ENCODE measurements at places on chromosomes 11 and 22.

GRCh38 chr11:34600339-34601084 is 20.4 kb upstream of the EHF start:
- DNase-seq, result no peak

GRCh38 chr22:34950489-34950888 is 115.5 kb upstream of the ISX start:
- DNase-seq, result no peak

GRCh38 chr11:11558396-11558795 is 63.4 kb downstream of the GALNT18 start:
- peak; percentile 32 for DNase-seq

GRCh38 chr22:48563966-48564330 is 1263.7 kb downstream of the BRD1 start:
- no peak for DNase-seq

- DNase-seq, result no peak
Observed at GRCh38 chr11:68974421-68975194, 6.2 kb downstream of the MRGPRD start.

- DNase-seq, result no peak
Observed at GRCh38 chr11:94641167-94641761, 74.1 kb downstream of the PIWIL4 start.

- no peak for DNase-seq
Observed at GRCh38 chr11:74100735-74101134, 70.1 kb downstream of the C2CD3 start.

- DNase-seq, result peak; percentile 30
Observed at GRCh38 chr22:24512043-24512442, 16.9 kb downstream of the UPB1 start.

- peak; percentile 91 for DNase-seq
Observed at GRCh38 chr22:45863981-45864751, 112.8 kb downstream of the WNT7B start.

- peak; percentile 38 for DNase-seq
Observed at GRCh38 chr11:117620086-117620485, 176.9 kb downstream of the DSCAML1 start.

DNA sequence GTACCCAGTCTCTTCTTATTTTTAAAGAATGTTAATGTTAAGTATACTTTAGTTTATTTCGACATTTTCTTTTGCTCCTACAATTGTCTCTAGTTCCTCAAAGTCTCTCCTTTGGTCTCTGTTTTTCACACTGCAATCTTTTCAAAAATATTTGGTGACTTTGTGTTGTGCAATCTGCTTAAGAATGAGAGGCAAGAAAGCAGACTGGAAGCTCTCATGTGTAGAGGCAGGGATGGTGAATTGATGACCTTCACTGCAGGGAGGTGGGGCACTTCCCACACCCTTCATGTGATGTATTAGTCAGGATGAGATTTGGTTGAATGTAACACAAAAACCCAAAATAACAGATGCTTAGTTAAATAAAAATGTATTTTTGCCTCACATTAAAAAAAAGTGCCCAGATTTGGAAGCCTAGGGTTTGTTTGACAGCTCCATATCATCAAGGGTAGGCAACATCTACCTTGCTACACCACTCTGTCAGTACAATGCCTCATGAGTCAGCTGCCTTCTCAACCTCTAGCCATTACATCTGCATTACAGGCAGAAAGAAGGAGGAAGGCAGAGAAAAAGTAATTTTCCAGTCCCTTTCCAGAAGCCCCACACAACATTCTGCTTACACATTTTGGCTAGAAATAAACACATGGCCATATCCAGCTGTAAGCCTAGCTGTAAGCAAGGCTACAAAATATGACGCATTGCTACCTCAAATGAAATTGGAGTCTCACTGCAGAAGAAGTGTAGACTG is 3.8 kb upstream of the MMP27 start:
- DNase-seq, result no peak

- DNase-seq, result peak; percentile 77
Observed at GRCh38 chr11:59158206-59159068, 13.5 kb upstream of the DTX4 start.

GRCh38 chr11:128040603-128041002 is 546.8 kb downstream of the ETS1 start:
- no peak for DNase-seq

DNA sequence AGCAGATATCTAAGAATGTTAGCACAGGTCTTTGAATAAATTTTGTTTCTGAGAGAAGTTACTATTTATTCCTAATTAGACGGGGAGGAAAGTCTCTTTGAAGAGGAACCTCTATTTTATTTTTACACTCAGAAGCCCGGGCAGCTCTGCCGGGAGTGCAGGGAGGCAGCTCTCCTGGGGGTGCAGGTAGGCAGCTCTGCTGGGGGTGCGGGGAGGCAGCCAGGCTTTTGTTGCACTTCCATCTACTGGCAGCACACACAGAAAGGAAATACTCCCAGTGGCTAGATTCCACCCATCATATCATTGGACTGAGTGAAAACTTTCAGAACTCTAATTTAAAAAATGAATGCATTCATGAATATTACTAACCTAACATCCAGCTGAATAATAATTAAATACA is 24.6 kb downstream of the OR10A6 start:
- DNase-seq, result no peak

GRCh38 chr11:12724301-12725054 is 50.3 kb downstream of the TEAD1 start:
- DNase-seq, result peak; percentile 100

DNA sequence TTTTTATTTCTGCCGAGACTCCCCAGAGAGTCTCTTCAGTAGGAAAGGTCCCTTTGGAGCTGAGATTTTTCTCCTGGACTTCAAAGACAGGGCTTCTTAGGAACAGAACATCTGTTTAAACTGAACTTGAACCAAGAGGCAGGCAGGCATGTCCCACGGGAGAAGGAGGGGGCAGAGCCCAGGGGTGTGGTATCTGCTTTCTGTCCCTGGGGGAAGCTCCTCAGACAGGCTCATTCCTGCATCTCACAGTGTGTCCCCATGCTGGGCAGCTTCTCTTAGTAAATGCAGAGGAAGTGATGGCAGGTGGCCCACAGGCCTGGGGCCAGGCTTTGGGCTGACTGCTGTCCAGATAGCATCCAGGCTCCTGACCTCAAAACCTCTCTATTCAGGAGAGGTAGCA is 47.3 kb downstream of the TSPAN18 start:
- peak; percentile 69 for DNase-seq

DNA sequence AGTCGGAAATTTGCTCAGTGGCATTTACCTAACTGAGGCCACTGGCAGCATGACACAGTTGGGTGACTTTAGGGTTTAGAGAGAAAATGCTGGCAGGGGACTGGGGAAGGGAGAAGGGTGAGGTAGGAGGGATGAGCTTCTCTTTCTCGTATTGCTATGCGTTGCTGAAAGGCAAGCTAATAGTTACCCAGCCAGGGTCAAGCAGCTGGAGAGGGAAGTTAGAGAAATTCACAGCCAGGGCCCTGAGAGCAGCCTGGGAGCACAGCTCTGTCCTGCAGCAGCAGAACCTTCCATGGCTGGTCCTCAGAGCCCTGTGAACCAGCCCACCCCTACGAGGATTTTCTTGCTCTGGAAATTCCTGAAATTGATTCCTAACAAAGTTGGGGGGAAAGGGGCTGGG is 679.6 kb downstream of the NTM start:
- peak; percentile 38 for DNase-seq

DNA sequence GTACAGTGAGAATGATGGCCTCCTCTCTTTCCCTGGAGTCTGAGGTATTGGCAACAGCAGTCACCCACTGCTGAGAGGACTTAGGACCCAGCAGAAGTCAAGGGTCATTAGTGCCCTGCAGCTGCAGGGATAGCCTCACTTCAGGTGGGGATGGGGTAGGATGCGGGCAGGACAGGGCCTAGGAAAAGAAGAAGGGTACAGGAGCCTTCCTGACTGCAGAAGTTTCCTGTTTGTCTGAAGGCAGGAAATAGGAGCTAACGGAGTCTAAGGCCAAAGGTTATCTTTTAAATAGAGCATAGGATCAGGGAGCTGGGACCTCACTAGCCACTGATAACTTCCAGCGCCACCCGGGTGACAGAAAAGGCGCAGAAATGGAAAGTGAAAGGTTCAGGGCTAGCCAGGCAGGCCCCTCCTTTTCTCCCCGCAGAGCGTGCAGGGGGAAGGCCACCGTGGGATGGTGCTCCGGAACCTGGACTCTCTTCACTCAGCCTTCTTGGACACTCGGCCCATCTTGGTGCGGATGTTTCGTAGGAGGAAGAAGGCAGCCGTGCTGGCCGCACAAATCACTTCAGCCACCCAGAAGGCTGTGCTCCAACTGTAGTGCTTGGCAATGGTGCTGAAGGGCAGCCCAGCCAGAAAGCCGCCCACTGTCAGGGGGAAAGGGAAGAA is 6.0 kb downstream of the TRAPPC4 start:
- no peak for DNase-seq

- peak; percentile 31 for DNase-seq
Observed at GRCh38 chr11:122115524-122116379, at the start of gene BLID. BLID (minus strand) TSS chr11:122116215; CDS start chr11:122115922, 293 bp downstream.

GRCh38 chr11:115257678-115258077 is 246.5 kb downstream of the CADM1 start:
- DNase-seq, result peak; percentile 39

GRCh38 chr11:107592231-107592590 is 1.3 kb downstream of the ELMOD1 start:
- peak; percentile 39 for DNase-seq

DNA sequence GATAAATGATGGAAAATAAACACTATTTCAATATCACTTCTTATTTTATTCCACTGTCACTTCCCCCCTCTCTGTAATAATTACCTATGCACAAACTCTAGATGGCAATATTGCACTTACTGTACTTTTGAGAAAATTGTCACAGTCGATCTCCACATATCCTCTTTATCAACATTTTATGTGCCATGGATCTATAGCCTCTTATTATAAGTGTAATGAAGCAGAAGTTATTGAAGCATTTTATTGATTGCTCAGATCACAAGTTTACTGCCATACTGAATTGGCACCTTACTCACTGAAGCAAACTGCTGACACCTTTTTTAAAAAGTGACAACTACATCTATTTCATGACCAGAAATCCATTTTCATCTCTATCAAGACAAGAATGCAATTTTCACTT is 133.4 kb downstream of the DCDC1 start:
- peak; percentile 83 for DNase-seq

- no peak for DNase-seq
Observed at GRCh38 chr22:46980392-46980791, 217.9 kb downstream of the TBC1D22A start.

DNA sequence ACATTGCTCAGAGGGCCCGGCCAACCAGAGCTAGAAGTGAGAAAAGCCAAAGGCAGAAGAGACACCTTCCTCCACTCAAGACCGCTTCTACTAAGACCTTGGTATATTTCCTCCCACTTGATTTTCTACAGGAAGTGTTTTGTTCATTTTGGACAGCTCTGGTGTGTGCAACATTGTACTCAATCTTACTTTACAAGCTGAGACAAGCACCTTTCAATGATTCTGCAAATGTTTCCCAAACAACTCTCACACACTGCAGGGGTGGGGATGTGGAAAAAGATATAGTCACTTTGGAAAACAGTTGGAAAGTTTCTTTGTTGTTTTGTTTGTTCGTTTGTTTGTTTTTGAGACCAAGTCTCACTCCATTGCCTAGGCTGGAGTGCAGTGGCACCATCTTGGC is 15.7 kb downstream of the MYO18B start:
- no peak for DNase-seq

GRCh38 chr11:131763193-131763890 is 392.9 kb downstream of the NTM start:
- DNase-seq, result peak; percentile 30

DNA sequence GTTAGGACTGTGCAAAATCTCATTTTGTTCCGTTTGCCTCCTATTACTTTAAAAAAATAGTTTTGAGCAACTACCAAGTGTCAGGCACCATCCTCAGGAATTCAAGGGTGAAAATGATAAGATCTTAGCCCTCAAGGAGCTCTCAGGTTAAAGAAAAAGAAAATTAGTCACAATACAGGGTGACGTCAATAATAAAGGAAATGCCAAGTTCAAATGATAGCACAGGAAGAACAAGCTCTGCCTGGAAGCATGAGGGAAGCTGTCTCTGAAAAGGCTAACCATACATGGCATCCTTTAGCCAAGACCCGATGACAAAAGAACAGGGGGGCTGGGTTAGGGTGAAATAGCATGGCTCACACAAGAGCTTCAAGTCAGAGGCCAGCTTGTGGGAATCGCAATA is 11.1 kb upstream of the MPZL2 start:
- DNase-seq, result no peak

- DNase-seq, result no peak
Observed at GRCh38 chr22:22928666-22929380, 41.2 kb downstream of the IGLL5 start.

- peak; percentile 37 for DNase-seq
Observed at GRCh38 chr22:19287889-19288288, 3.6 kb downstream of the CLTCL1 start.

GRCh38 chr22:40396882-40397281 is 26.5 kb downstream of the SGSM3 start:
- DNase-seq, result peak; percentile 96

GRCh38 chr11:7545611-7546010 is 31.8 kb downstream of the PPFIBP2 start:
- no peak for DNase-seq

- DNase-seq, result peak; percentile 27
Observed at GRCh38 chr11:116603728-116604323, 169.0 kb downstream of the BUD13 start.

GRCh38 chr11:1443737-1444136 is 42.8 kb downstream of the MOB2 start:
- DNase-seq, result no peak

DNA sequence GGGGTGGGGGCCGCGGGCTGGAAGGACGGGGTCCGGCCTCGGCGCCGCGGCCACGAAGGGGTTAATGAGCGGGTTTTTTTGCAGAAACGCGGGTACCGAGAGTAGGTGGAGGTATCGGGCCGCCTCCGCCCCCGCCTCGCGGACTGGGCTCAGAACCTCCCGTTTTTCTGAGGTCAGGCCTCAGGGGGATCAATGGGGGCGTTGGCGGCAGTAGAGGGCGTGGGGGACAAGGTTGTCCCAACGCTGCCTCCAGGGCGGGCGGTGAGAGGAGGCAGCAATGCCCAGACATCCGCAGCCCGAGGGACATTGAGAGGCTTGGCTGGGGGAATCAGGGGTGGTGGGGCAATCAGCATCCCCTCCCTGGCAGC is 34.8 kb upstream of the PRODH start:
- DNase-seq, result peak; percentile 35

DNA sequence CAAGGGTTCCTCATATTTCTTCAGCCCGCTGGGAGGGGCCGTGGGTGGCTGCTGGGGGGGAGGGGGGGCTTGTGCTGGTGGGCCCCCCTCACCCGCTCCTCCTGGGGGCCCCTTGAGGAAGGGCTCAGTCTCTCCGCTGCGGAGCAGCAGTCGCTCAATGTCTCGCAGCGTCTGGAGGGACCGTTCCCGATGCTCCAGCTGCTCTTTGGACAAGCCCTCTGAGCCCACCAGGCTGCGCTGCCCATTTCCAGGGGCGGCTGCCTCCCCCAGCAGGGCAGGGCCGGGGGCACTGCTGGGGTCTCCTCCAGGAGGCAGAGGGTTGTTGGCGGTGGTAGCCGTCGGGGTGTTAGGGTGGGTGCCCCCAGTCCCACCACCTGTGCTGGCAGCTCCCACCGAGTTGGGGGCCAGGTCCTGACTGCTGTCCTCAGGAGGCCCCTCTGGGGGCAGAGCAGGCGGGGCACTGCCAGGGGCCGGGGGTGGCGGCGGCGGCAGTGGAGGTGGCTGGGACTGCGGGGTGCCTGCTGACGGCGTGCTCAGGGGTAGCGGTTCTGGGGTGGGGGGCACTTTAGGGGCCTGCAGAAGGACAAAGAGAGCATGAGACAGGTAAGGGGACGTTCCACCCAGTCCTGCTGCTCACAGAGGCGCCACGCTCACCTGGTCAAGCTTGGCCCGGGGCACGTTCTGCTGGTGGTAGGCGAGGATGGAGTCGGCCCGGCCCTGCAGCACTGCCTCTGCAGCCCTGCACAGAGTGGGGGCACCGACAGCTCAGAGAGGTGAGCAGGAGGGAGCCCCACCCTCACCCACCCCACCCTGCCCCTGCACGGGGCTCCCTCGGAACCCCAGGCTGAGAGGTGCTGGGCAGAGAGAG is 18.9 kb downstream of the CXCR5 start:
- DNase-seq, result no peak

All from NCI-H69 (cell line).